SJSA1 (cell line): ENCODE measurements at places on chromosomes 3 and 15. TPM values are rescaled to one million over a fixed set of nuclear protein-coding genes. Genes with fewer than 3 reads are reported as not detected.

GP9 gene
- not detected in 2 replicates for total RNA-seq

GRCh38 chr3:46389306-46389705, 17.6 kb downstream of the CCR5AS start:
- DNase-seq, result no peak
- no peaks in the 10 kb centered on the region for H3K27me3 ChIP-seq
- no peak overlapping the region for H3K4me3 ChIP-seq
- peaks cover 8% of the 10 kb centered on the region for H3K4me1 ChIP-seq
- H3K27ac ChIP-seq, result no peak overlapping the region

- H3K27me3 ChIP-seq, result no peaks in the 10 kb centered on the region
- H3K36me3 ChIP-seq, result no peaks in the 10 kb centered on the region
- DNase-seq, result no peak
- no peaks in the 10 kb centered on the region for H3K4me1 ChIP-seq
Observed at GRCh38 chr3:82293867-82294266, 532.4 kb upstream of the GBE1 start.

- no peaks in the 10 kb centered on the region for H3K36me3 ChIP-seq
- H3K4me3 ChIP-seq, result no peak overlapping the region
- no peak overlapping the region for H3K27ac ChIP-seq
- H3K27me3 ChIP-seq, result no peaks in the 10 kb centered on the region
- no peak for DNase-seq
Observed at GRCh38 chr15:94487635-94488034, 256.3 kb downstream of the MCTP2 start.

DNA sequence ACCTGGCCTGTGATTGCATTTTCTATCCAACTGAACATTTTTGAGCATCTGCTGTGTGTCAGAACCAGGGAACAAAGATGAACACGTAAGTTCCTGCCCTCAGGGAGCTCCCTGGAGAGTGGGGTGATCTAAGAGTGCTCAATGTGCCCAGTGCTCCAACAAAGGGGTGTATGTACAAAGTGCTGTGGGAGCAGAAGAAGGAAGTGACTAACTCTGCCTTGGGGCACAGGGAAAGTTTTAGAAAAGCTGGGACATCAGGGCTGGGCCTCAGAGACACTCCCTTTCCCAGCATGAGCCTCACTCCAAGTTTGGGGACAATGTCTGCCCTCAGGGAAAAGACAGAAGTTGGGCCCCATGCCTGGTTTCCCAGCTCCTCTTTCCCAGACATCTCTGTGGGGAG, 27.6 kb upstream of the BNC1 start:
- no peaks in the 10 kb centered on the region for H3K4me1 ChIP-seq
- H3K4me3 ChIP-seq, result no peak overlapping the region
- H3K36me3 ChIP-seq, result no peaks in the 10 kb centered on the region
- DNase-seq, result no peak
- no peak overlapping the region for H3K27ac ChIP-seq
